Karpas-422 (cell line): ENCODE measurements at places on chromosomes 3 and 15.

GRCh38 chr3:42177068-42177800 lies 86.1 kb downstream of the TRAK1 start:
- peaks cover 80% of the 10 kb centered on the region for H3K4me1 ChIP-seq
- H3K4me3 ChIP-seq, result no peak overlapping the region
- H3K36me3 ChIP-seq, result peaks cover 17% of the 10 kb centered on the region; the same call in 1 of the 2 replicates
- no peak for DNase-seq

GRCh38 chr15:83164111-83164770 lies 43.4 kb downstream of the HDGFL3 start:
- no peak overlapping the region for H3K27ac ChIP-seq
- H3K4me1 ChIP-seq, result no peaks in the 10 kb centered on the region
- no peaks in the 10 kb centered on the region for H3K36me3 ChIP-seq
- DNase-seq, result no peak
- no peaks in the 10 kb centered on the region for H3K27me3 ChIP-seq
- no peak overlapping the region for H3K4me3 ChIP-seq

DNA sequence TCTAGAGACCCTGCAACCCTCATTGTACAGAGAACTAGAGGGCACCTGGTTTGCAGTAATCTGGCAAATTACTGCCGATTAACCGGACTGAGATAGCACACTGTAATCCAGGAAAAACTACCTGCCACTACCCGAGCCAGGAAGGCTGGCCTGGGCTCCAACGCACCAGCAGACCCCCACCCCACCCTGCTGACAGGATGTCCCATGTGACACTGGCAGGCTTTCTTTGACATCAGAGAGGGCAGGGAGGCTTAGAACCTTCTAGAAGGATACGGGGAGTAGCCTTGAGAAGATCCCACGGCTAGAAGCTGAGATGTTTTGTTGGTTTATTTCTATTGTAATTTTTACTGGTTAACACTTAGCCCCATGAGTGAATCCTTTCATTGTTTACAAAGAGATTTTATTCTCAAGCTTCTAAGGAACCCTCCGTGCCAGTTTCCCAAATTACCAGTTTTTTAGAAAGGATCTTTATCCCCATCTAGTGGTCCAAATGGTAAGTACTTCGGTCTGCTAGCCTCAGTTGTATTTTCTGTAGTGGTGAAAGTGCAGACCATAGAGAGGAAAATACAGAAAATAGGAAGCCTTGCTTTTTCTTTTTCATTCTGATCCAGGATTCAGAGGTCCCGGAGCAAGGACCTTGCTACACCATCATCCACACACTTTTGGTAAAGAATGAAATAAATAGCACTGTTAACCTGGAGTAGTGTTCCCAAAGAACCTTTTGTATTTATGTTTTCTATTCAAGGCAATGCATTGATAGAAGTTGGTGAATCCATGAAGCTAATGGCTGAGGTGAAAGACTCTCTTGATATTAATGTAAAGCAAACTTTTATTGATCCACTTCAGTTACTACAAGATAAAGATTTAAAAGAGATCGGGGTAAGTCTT lies 81.9 kb upstream of the ADAMTSL3 start:
- H3K36me3 ChIP-seq, result no peaks in the 10 kb centered on the region
- no peaks in the 10 kb centered on the region for H3K4me1 ChIP-seq
- peak; percentile 68 for DNase-seq
- no peak overlapping the region for H3K4me3 ChIP-seq
- H3K27ac ChIP-seq, result no peak overlapping the region
- H3K27me3 ChIP-seq, result no peaks in the 10 kb centered on the region

GRCh38 chr15:94503293-94503692 lies 271.9 kb downstream of the MCTP2 start:
- no peak overlapping the region for H3K4me3 ChIP-seq
- no peak overlapping the region for H3K27ac ChIP-seq
- H3K36me3 ChIP-seq, result no peaks in the 10 kb centered on the region
- no peaks in the 10 kb centered on the region for H3K27me3 ChIP-seq

- no peaks in the 10 kb centered on the region for H3K4me1 ChIP-seq
- no peaks in the 10 kb centered on the region for H3K27me3 ChIP-seq
- H3K36me3 ChIP-seq, result no peaks in the 10 kb centered on the region
Measured at GRCh38 chr3:144746631-144747030, 775.0 kb downstream of the DIPK2A start.

- H3K27ac ChIP-seq, result no peak overlapping the region
- no peak for DNase-seq
- peaks cover under 1% of the 10 kb centered on the region; the same call in 1 of the 2 replicates for H3K4me1 ChIP-seq
- no peaks in the 10 kb centered on the region; the same call in 1 of the 2 replicates for H3K36me3 ChIP-seq
- no peaks in the 10 kb centered on the region for H3K27me3 ChIP-seq
- H3K4me3 ChIP-seq, result no peak overlapping the region
Measured at GRCh38 chr3:17407576-17407975, 334.9 kb downstream of the TBC1D5 start.

- DNase-seq, result no peak
- no peak overlapping the region for H3K4me3 ChIP-seq
- H3K27ac ChIP-seq, result no peak overlapping the region
- H3K4me1 ChIP-seq, result peaks cover 9% of the 10 kb centered on the region
- H3K36me3 ChIP-seq, result no peaks in the 10 kb centered on the region
Measured at GRCh38 chr3:40723083-40723660, 198.4 kb downstream of the ZNF621 start.
